Right renal cortex interstitium (tissue), 3 donors: ENCODE measurements at places on chromosomes 11 and 22. TPM values are rescaled to one million over a fixed set of nuclear protein-coding genes. Genes with fewer than 3 reads are reported as not detected.

The LZTR1 gene
- 42.8 TPM for polyA plus RNA-seq

The UBQLNL gene
- polyA plus RNA-seq = 0.57 TPM

The PTPN5 gene
- polyA plus RNA-seq = 0.46 TPM

The GAL gene
- polyA plus RNA-seq = 0.16 TPM

The RTN4R gene
- polyA plus RNA-seq = 4.5 TPM

The APOL6 gene
- polyA plus RNA-seq = 4.3 TPM

The TMEM184B gene
- polyA plus RNA-seq = 39.8 TPM

The PANX2 gene
- 0.65 TPM for polyA plus RNA-seq

The GGTLC2 gene
- polyA plus RNA-seq = not detected

The PRR33 gene
- polyA plus RNA-seq = 0.07 TPM

The OR52N2 gene
- polyA plus RNA-seq = not detected

The DCDC1 gene
- polyA plus RNA-seq = 3.4 TPM

The TPBGL gene
- 0.24 TPM for polyA plus RNA-seq

The MUC6 gene
- polyA plus RNA-seq = 10.6 TPM

The CCDC15 gene
- 3.7 TPM for polyA plus RNA-seq

The CARD16 gene
- polyA plus RNA-seq = 1.6 TPM

The PTPRCAP gene
- 2.6 TPM for polyA plus RNA-seq

The KRTAP5-8 gene
- 0.58 TPM for polyA plus RNA-seq

The PNPLA5 gene
- 0.06 TPM for polyA plus RNA-seq

The APOA4 gene
- not detected for polyA plus RNA-seq

The SPDYC gene
- polyA plus RNA-seq = not detected

The APOBEC3B gene
- polyA plus RNA-seq = 6.7 TPM

The NRXN2 gene
- 11.7 TPM for polyA plus RNA-seq

The IRF7 gene
- polyA plus RNA-seq = 8.0 TPM

The GPR83 gene
- 0.79 TPM for polyA plus RNA-seq

The JHY gene
- polyA plus RNA-seq = 13.4 TPM

The DERL3 gene
- 2.1 TPM for polyA plus RNA-seq

The C11orf97 gene
- polyA plus RNA-seq = 0.39 TPM
